Hematopoietic multipotent progenitor cell (in vitro differentiated cells): ENCODE measurements at places on chromosomes 16 and 17.

DNA sequence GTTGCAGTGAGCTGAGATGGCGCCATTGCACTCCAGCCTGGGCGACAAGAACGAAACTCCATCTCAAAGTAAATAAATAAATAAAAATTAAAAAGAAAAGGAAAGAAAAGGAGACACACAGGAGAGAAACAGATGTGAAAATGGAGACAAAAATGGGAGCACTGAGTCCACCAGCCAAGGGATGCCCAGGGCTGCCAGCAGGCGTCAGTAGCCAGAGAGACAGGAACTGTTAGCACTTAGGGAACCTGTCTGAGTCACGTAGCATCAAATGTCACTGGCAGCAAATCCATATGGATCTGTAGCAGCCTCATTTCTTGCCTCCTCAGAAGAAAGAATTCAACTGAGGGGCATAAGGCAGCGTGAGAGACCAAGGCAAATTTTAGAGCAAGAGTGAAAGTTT is 79.7 kb downstream of the CYLD start:
- DNase-seq: no peak

- DNase-seq: no peak
Observed at GRCh38 chr17:64608571-64608981, 53.5 kb downstream of the SMURF2 start.

- DNase-seq: no peak
Observed at GRCh38 chr16:9372934-9373890, 281.8 kb downstream of the HAPSTR1 start.

GRCh38 chr17:45251931-45252330 is 10.0 kb downstream of the SPATA32 start:
- DNase-seq: no peak

DNA sequence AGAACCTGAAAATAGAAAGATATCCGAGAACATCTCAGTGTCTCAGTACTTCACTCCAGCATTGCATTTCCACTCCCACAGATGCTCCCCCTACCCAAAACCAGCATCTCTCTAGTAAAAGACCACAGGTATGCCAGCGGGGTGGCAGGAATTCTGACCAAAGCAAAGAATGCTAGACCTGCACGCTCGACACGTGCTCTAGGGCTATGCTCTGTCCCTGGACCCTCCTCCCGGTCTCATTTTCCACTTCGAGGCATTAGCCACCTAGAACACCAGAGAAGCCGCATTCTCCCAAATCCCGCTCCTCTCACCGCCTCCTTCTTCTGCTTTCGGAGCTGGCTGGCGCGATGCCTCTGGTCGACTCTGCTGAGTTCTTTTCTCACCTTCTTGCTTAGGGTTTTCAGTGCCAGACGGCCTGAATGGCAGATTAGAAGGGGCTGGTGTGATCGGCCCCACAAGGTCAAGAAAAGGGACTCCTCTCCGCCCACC is 487 bp downstream of the TSR1 start:
- no peak for DNase-seq

DNA sequence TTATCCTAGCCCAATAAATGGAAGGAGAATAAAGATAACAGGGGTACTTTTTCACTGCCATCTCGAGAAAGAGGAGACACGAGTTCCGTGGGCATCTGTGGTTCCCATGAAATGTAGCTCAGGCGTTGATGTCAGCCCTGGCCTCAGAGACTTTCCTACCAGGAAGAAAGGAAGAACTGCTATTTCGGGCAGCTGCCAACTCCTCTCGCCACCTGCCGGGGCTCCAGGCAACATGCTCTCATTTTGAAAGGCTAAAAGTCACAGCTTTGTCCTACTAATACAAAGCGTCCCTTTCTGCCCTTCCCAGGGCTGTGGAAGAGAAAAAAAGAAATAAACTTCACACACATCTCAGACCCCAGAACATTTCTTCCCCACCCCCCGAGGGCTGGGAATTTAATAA is 65.8 kb downstream of the DHRS7C start:
- peak; percentile 10 for DNase-seq

DNA sequence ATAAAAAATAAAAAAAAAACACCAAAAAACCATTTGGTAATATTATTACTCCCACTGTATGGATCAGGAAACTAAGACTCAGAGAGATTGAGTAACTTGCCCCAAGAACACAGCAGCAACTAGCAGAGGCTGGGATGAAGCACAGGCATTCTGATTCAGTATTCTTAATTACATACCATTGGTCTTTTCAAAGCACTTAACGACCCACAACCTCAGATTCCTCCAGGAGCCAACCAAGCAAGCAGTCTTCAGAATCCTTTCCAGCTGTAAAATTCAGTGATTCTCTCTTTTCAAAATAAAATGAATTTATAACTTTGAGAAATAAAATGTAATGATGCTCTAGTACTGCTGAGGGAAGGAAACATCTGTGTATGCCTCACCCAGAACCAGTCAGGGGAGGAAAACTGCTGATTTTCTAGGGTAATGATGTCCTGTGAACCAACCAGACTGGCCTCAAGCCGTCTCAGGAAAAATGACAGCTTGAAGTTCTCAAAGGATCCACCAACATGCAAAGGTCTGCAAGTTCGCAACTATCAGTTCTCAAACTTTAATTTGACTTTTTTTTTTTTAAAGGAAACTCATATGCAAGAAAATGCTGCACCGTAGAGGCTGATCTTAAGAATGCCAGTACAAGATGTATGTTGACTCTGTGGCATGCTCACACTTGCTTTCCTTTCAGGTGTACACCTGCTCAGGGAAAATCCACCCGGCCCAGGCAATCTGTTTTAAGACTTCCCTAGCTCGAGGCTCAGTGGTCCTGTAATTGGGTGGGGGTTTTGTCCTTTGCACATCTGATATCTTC is 9.0 kb downstream of the CUEDC1 start:
- DNase-seq: no peak

- DNase-seq: no peak
Observed at GRCh38 chr17:32903774-32904673, 23.9 kb upstream of the TMEM98 start.

DNA sequence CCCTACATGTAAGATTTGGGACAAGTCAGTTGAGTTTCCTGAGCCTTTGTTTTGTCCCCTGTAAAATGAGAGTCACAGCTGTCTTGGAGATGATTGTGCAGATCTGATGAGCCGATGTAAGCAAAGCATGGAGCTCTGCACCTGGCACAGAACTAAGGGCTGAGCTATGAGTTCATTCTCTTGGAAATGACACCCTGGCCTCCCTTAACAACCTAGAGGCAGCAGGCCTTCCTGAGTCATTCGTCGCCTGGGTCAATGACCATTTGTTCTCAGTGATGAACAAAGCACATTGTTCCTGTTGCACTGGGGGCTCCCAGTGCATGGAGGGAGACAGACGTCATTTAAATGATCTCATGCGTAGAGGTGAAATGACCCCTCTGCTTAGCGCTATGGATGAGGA is 62.8 kb upstream of the GCSH start:
- no peak for DNase-seq

GRCh38 chr17:50152736-50153135 is 2.3 kb upstream of the PPP1R9B start:
- no peak for DNase-seq
